ENCODE measurements at places on chromosomes 16 and 17.

DNA sequence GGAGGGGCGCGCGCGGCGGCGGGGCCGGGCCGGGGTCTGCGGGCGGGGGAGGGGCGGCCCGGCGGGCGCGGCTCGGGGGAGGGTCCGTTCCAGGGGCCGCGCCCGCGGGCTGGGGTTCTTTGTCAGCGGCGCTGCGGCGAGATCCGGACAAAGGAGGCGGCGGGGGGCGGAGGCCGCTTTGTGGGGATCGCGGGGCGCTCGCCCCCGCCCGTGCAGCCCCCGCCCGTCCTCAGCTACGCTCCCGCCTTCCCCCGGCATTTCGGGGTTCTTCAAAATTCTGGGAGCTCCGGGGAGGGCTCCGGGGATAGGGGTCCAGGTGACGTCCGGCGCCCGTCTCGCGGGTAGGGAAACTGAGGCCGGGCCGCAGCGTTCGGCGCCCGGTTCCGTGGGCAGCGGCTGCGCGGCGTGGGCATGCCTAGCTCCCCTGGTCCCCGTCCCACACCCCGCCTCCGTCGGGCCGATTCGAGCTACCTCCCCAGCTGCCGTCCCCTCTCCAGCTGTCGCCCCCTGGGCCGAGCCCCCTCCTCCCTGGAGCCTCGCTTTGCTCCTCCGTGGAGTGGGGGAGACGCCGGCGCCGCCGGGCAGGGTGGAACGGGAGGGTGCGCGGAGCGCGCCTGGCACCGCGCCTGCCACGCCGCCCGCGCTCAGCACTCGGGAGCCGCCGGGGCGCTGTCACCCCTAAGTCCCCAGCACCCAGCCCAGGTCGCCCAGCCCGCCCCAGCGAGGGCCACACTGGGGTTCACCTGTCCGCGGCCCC is 546 bp downstream of the SNN start:
- no peak for DNase-seq

GRCh38 chr16:73878611-73879010 is 418.0 kb upstream of the PSMD7 start:
- DNase-seq: peak; percentile 42

DNA sequence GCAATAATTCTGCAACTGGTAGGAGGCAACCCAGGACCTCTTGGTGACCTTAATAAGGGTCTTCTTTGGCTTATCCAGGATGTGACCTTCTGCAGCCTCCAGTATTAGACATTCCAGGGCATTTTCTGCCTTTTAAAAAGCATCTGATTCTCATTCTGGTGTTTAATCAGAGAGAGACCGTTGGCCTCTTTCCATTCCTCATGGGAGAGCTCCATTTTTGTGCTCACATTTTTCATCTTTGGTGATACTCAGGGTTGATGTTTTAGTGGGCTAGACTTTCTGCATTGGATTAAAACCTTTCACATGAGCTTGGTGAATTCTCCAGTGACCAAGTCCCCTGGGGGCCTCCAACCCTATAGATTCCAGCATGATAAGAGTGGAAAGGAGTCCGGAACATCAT is 150.2 kb upstream of the CACNG5 start:
- DNase-seq: no peak

DNA sequence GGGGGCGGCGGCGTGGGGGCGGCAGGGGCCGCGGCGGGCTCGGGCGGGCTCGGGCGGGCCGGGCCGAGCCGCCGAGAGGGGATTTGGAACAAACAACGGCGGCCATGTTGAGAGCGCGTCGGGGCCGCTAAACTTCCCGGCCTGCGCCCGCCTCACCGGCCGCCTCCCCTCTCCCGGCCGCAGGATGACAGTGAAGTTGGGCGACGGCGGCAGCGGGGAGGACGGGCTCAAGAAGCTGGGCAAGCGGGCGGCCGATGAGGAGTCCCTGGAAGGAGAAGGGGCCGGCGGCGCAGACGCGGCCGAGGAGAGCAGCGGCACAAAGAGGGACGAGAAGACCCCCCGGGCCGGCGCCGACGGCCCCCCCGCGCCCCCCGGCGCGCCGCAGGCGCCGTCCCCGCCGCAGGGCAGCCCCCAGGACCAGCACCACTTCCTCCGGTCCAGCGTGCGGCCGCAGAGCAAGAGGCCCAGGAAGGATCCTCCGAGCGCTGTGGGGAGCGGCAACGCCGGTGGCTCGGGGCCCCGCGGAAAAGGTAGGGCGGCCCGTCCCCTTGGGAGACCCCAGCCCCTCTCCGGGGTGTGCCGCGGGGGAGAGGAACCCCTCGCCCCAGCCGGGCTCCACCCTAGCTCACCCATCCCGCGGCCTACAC is 2.4 kb downstream of the CRAMP1 start:
- DNase-seq: peak; percentile 9

GRCh38 chr16:10130538-10130937 is 51.7 kb downstream of the GRIN2A start:
- DNase-seq: no peak

GRCh38 chr17:30358055-30358760 is 20.5 kb upstream of the CPD start:
- no peak for DNase-seq

DNA sequence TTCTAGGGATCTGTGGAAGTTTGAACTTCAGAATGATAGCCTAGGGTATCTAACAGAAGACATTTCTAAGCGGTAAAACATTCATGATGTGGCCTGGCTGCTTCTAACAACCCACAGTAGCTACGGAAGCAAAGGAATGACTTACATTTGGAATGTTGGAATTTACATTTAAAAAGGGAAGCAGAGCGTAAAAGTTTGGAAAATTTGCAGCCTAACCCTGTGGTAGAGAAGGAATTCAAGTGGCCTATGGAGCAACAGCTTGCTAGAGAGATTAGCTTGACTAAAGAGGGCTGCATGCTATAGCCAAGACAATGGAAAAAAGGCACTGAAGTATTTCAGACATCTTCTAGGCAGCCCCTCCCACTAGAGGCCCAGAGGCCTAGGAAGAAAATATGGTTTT is 50.1 kb downstream of the HNF1B start:
- no peak for DNase-seq

GRCh38 chr17:82848022-82848592 is 8.3 kb upstream of the ZNF750 start:
- no peak for DNase-seq

- DNase-seq: no peak
Observed at GRCh38 chr17:16415031-16415924, at the start of gene TRPV2. TRPV2 (plus strand) TSS chr17:16415571; CDS start chr17:16417669, 2,098 bp downstream.

GRCh38 chr17:76497979-76498875 is 3.0 kb downstream of the RHBDF2 start:
- peak; percentile 74 for DNase-seq

GRCh38 chr16:85390511-85391174 is 222.5 kb upstream of the GSE1 start:
- DNase-seq: peak; percentile 9

DNA sequence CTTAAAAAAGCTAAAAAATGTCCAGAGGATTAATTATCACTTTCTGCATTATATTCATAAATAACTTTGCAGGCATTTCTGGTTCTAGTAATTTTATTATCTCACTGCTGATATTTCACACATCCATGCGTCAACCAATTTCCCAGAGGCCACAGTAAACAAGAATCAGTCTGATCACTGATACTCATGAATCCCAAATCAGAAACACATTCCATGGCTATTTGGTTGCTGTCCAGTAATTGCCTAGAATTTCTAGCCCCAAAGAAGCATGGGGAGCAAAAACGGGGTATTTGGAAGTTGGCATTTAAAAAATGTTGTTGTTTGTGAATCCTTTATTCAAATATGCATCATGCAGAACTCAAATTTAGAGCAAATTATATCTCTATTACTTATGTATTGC is 244.8 kb downstream of the CDH8 start:
- DNase-seq: no peak

DNA sequence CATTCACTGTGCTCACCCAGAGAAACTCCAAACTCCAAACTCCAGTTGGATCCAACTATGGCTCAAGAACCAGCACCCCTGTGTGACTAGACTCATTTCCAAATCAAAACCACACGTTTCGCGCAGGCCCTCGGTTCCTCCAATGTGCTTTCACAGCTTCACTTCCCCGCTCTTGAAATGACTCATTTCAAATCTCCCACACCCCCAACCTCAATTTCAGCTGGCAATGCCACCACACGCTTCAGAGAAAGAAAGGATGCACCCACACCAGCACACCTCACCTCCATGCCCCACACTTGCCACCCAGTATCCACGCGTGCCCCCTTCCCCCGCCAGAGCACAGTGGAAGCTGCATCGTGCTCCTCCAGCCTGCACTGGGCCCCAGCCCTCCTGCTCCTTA is 9.0 kb downstream of the TMEM92 start:
- no peak for DNase-seq

DNA sequence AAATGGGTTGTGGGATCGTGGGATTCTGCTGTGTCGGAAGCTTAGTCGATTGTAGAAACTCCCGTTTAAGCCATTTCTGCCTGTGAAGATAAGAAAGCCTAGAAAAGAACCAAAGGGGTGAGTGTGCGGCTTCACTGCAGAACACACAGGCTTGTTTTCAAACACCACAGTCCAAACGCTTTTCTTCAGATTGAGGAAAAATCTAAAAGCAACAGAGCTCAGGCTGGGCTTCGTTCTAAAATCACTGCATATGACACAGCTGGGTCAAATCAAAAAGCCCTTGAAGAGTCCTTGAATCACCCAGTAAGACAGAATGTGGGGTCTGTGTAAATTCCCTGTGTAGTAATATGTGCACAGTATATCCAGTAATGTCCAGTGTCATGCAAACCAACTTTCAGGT is 25.7 kb downstream of the NUBP1 start:
- no peak for DNase-seq

GRCh38 chr16:69890892-69891282 is 60.2 kb upstream of the CLEC18A start:
- DNase-seq: no peak

DNA sequence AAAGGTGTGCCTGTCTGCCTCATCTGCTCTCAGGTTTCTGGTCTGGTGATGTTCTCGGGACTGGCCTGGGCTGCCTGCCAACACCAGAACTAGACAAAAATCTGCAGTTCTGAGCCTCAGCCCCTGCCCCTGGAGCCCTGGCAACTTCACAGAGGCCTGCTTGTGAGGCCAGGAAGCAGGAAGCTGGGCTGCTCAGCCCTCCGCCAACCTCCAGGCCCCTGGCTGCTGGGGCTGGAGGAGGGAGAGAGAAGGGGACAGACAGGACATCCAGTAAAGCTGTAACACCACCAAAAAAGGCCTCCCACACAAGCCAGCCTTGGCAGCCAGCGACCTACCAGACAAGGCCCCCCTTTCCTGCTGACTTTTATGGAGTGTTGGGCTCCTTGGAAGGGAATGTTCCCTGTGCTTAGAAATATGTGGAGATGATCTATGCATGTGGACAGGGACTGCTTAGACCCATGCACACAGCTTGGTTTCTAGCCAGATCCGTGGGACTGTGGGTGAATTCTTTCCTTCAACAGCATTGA is 157.6 kb downstream of the XYLT1 start:
- DNase-seq: no peak

GRCh38 chr16:50440531-50440930 is 71.7 kb upstream of the BRD7 start:
- DNase-seq: no peak

DNA sequence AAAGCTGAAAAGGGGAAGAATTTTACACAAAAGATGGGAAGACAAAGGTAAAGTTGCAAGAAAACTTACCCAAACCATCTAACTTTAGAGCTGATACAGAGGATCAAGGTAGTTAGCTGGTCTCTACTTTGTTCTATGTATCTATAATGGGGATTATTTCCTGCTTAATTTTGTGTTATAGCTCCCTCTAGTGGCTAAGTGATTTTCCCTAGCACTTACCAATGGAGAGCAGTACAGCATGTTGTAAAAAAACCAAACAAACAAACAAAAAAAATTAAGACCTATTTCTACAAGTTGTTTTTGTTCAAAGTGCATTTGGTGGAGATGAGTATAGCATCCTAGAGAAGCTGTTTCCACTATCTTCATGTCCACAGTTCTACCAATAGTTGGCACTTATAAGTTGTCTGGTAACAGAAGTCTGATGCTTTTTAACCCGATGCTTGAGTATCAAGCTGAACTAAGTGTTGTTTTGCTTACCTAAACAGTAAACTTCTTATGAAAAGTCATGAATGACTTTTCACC is 7.5 kb downstream of the SRSF1 start:
- peak; percentile 84 for DNase-seq

- no peak for DNase-seq
Observed at GRCh38 chr16:78284326-78284725, 184.9 kb downstream of the WWOX start.
